ENCODE measurements at places on chromosomes 1 and 21.

- no peak for DNase-seq
Observed at GRCh38 chr1:77010937-77011336, 143.7 kb downstream of the ST6GALNAC5 start.

DNA sequence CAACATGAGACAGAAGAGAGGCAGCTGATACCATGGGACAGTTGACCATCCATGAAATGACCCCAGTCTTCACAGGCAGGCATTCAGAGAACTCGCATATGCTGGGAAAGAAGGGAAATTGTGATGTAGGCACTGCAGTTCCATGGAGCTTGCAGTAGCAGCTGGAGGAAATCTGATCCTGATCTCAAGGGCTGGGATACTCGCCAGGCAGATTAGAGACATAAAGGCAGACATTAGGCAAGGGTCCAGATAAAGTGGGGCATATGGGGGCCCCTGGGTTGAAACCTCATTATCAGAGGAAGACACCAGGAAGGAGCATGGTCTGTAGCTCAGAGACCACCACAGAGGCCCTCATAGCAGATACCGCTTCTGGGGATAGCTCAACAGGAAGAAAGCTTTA lies 48.7 kb upstream of the TNR start:
- no peak for DNase-seq

DNA sequence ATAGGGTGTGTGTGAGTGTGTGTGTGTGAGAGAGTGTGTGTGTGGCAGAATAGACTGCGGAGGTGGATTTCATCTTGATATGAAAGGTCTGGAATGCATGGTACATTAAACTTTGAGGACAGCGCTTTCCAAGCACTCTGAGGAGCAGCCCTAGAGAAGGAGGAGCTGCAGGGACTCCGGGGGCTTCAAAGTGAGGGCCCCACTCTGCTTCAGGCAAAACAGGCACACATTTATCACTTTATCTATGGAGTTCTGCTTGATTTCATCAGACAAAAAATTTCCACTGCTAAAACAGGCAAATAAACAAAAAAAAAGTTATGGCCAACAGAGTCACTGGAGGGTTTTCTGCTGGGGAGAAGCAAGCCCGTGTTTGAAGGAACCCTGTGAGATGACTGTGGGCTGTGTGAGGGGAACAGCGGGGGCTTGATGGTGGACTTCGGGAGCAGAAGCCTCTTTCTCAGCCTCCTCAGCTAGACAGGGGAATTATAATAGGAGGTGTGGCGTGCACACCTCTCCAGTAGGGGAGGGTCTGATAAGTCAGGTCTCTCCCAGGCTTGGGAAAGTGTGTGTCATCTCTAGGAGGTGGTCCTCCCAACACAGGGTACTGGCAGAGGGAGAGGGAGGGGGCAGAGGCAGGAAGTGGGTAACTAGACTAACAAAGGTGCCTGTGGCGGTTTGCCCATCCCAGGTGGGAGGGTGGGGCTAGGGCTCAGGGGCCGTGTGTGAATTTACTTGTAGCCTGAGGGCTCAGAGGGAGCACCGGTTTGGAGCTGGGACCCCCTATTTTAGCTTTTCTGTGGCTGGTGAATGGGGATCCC lies 18.3 kb upstream of the HDAC1 start:
- peak; percentile 64 for DNase-seq

GRCh38 chr1:44847845-44848244 lies 4.8 kb upstream of the PTCH2 start:
- no peak for DNase-seq

DNA sequence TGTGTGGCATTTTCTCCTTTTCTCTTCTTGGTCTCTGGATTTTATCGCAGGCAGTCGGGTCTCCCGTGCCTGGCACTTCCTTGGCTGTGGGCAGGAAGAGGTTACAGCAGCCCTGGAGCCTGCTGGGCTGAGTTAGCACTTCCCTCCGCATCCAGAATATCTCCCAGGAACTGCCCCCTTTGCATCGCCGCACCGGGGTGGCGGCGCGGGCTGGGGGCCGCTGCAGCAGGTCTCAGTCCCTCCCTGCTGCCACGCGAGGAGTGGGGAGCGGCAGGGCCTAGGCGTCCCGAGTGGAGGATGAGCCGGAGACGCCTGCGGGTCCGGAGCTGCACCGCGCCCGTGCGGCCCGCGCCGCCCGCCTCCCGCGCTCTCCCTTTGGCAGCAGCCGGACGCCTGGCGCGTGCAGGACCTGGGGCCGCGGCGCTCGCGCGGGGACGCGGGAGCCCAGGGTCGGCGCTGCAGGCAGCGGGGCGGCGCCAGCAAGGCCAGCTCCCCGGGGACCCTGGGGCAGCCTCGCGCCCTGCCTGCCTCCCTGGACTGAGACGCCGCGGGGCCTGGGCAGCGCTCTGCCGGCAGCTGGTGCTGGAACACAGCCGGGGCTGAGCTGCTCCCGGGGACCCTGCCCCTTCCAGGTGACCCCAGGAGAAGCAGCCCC lies 192.8 kb downstream of the PRDM2 start:
- peak; percentile 67 for DNase-seq

DNA sequence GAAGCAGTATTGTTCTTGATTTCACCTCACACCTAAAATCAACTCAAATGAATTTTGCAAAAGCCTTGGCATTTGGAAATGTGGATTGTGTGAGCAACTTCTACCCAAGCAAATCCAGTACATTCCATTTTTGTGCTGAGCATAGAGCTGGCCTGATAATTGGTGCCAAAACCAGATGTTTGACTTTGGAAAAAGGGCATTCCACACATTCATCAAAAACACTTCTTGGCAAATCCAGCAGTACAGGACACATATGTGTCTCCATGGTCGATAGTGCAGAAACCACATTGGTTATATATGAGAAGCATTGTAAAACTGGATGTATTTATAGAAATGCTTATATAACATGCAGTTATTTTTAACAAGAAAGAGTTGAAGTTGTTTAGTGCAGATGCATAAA lies 210.4 kb downstream of the KCNK2 start:
- DNase-seq: no peak

- DNase-seq: no peak
Observed at GRCh38 chr1:2609319-2610035, 22.9 kb downstream of the PRXL2B start.

GRCh38 chr1:169148472-169149252 lies 42.2 kb downstream of the ATP1B1 start:
- DNase-seq: peak; percentile 86

DNA sequence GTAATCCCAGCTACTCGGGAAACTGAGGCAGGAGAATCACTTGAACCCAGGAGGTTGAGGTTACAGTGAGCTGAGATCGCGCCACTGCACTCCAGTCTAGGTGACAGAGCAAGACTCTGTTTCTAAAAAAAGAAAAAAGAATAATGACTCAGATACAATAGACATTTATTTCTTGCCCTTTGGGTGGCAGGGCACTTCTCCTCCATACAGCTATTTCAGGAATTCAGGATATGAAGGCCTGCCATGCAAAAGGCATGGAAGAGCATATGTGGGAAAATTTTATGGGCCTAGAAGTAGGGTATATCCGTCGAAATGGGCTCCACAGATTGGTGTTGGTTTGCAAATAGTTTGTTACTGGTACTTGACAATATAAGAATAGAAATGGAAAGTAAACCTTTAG lies 20.2 kb upstream of the POGZ start:
- no peak for DNase-seq

- no peak for DNase-seq
Observed at GRCh38 chr1:19662313-19662712, 2.4 kb upstream of the HTR6 start.

All from small intestine (tissue), 16 donors.